ENCODE measurements at places on chromosomes 11 and 22.

DNA sequence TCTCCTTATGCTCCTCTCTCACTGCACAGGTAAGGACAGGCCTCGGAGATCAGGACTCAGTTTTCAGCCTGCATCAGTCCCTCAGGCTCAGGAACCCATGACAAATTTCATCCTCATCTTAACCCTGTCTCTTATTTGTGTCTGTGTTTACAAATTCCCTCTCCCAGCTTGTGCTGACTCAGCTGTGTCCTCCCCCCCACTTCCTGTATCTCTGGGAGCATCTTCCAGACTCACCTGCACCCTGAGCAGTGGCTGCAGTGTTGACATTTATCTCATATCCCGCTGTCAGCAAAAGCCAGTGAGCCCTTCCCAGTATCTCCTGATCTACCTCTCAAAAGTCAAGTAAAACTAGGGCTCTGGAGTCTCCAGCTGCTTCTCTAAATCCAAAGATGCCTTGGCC, 65.6 kb upstream of the VPREB1 start:
- DNase-seq = no peak

GRCh38 chr11:116414357-116414880, 358.4 kb downstream of the BUD13 start:
- DNase-seq = no peak

GRCh38 chr11:34665077-34665835, 44.4 kb downstream of the EHF start:
- DNase-seq = no peak

GRCh38 chr11:43923406-43924111, 18.9 kb upstream of the C11orf96 start:
- DNase-seq = no peak

DNA sequence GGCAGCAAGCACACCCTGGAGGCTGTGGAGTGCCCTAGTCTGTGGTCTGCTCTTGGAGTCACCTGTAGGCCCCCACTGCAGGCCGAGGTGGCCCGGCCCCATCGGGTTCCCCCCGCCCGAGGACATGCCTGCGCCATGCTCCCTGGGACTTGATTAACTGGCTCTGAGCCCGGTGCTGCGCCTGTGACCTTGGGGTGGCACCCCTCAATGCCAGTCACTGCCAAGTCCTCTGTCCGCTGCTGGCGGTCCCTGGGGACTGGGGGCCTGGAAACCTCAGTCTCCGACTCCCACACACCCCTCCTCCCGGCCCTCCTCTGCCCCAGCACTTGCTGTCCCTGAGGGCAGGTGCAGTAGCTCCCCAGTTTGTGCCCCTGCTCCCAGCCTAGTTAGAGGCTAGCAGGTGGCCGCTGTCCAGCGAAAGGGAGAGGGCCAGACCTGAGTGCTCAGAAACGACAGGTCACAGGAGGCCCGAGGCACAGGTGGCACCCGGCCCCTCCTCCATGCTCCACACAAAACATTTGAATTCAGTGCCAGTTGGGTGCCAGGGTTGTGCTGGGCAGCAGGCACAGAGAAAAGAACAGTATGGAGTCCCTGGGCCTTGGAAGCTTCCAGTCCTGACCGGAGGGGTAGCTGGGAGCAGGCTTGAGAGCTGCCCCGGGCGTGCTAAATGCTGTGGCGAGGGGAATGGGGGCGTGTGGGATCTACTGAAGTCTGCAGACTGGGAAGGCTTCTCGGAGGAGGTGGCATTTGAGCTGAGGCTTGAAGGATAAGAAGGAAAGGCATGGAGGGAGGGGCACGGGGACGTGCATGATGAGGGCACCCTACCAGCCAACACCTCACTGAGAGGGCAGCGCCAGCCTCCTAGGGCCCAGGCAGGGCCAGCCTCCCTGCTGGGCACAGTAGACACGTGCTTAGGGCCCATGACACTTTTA, 16.4 kb upstream of the FLRT1 start:
- DNase-seq = no peak

- DNase-seq = no peak
These were observed 643.1 kb downstream of the KCNA4 start for GRCh38 chr11:29373725-29374124.

DNA sequence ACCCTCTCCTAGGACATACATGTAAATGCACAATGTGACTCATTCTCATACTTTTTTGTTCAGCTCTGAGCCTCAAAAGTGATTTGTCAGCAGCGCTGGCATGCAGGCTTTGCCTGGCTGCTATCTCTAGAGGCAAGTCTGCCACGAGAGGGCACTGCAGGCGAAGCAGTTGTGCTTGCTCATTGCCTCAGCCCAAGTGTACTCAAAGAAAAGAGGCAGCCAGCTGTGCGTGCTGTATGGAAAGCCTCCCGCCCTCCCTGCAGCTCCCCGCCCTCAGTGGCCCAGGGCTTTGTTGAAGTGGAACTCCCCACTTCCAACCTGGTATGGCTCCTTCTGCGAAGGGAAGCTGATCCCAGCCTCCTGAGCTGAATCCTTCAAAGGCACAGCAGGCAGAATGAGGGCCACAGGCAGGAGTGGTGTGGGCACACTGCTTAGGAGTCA, 16.3 kb downstream of the SDHAF2 start:
- peak; percentile 62 for DNase-seq

- DNase-seq = no peak
These were observed 9.0 kb upstream of the NECTIN1 start for GRCh38 chr11:119738059-119738439.

DNA sequence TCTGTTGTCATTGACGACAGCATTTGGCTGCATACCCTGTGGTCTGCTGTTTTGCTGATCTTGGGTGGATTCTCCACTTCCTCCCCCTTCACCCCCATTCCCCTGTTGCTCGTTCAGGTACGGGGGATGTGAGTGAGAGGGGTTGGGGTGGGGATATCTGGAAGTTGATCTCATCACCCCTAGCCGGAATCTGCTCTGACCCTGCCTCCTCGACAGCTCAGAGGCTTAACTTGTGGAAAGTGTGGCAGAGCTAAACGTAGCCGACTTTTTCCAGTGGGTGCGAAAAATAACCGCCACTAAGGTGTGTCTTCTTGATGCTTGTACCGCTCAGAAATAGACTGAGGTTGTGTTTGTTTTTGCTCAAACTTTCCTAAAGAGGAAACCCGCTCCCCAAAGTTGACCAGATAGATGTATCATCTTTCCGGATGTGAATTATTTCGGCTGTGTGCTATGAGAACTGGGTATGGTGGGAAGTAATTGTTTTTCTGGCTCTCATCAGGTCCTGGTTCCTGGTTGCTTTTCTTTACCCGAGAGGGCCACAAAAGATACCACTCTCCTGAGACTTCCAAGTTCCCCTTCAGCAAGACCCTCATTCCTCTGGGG, 6.6 kb downstream of the ZBTB16 start:
- no peak for DNase-seq

DNA sequence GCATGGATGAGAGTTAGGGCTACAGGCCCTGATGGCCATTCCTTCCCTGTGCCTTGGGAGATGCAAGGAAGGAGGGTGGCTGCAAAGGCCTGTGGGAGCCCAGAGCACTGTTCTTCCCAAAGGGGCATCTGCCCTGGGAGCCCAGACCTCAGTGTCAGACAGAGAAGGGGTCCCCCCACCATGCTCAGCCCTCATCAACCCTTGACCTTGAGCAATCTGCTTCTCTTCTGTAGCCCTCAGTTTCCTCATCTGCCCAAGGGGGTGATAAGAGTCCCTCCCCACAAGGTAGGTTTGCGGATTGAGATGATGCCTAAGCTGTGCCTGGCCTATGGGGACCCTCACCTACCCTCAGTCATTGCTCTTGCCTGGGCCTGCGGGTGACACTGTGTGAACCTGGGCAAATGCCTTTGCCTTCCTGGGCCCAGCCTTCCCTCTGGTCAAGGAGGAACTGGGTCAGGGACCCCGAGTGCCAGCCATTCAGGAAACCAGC, 47.5 kb downstream of the IGLL5 start:
- no peak for DNase-seq

DNA sequence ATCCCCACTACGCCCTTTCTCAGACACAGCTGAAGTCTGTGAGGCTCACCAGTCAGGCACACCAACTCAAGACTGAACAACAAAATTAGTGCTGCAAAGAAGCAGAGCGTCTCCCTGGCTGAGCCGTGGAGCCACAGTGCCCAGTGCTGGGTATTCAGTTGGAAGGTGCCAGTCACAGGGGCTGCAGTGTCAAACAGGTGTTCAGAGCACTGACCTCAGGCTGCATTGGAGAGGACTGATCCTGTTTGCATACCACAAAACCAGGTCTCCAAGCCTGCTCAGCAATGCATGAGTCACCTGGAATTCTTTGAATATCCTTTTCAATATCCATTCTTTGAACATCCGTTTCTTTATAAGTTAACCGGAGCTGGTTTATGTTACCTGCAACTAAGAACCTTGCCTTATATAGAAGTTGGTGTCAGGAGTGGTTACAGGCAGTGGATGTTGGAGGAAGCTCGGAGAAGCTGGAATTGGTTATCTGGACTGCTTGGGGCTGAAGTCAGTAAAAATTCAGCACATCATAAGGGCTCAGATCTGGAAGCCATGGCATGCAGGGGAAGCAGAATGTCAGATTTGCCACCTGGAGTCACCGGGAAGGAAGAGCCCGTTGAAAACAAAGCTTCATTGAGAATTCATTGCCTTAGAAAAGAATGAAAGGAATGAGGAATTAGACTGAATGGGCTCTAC, 30.3 kb downstream of the PDGFB start:
- DNase-seq = no peak

- no peak for DNase-seq
These were observed 32.0 kb upstream of the GNAZ start for GRCh38 chr22:23038334-23038642.

DNA sequence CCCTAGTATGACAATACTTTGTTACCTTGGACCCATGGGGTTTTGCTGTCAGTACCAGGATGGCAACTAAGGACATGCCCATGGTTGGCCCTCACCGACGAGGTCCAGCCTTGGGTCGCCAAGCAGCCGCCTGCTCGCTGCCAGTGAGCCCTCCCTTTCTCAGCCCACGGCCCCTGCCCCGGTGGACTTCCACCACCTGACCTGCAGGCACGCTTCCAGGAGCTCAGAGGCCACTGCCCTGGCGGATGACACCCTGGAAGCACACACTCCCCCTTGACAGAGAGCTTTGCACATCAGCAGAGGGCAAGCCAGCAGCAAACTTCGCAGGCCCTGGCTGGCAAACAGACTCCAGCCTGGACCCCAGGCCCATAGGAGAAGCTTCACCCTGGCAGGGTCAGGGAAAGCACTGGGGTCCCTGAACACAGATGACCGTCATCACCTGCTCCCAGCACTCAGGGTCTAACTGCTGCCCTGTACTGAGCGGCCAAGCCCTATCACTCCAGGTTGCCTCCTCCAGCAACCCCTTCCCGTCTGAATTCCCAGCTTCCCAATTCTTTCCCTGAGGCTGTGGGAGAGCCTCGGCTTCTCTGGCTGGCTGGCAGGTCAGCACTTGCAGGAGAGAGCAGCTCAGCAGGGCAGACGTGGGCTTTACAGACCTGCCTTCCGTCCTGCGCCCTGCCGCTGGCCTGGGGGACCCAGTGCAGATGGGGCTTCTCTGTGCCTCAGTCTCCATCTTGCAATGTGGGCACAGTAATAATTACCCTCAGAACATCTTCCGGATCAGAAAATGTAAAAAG, 2.7 kb upstream of the PPARA start:
- DNase-seq = no peak

GRCh38 chr11:25271301-25271700, 774.4 kb downstream of the LUZP2 start:
- DNase-seq = no peak

DNA sequence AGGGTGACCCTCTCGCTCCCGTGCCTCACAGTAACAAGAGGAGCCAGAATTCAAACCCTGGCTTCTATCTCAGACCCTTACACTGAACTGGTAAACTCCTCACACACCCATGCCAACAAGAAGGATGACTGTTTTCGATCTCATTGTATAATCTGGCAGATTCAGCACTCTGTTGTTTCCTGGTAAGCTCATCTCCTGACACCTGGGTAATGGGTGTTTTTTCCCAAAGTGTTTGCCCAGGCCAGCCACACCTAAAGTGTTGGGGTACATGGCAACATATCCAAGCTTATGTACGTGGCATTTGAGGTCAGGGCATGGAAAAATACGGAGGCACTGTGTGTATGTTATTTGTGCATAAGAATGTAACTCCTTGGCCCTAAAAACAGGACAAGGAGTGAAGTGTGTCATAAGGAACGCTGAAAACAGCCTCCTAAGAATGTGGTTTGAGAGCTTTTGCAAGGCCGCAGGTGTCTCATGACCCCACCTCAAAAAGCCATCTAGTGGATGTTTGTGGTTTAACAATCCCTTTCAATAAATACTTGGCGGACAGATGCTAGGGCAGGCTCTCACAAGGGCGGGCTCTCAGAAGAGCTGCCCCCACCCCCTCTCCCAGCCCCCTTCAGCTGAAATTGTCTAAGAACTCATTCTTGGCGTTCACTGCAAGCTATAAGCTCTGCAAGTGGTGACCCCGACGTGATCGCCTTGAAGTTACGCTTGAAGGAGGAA, at the start of gene MS4A15:
Gene MS4A15, plus strand, starts transcription at position 561 of the 726 bp plus-strand sequence. CDS start 6,867 bp downstream, outside the sequence.
- DNase-seq = no peak

DNA sequence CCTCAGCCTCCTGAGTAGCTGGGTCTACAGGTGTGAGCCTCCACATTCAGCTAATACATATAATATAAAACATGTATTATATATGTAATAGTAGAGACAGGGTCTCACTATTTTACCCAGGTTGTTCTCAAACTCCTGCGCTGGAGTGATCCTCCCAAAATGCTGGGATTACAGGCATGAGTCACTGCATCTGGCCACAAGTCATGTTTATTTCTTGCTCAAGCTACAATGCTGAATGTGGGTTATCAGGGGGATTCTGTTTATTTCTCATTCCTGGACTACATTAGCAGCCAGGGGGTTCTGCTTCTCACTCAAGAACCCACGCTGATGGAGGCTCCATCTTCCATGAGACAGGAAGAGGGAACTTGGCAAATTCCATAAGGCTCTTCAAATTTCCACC, 24.8 kb downstream of the FOLR3 start:
- DNase-seq = no peak

Data from mesothelial cell of epicardium (in vitro differentiated cells).